ENCODE measurements at places on chromosomes 13 and 19.

DNA sequence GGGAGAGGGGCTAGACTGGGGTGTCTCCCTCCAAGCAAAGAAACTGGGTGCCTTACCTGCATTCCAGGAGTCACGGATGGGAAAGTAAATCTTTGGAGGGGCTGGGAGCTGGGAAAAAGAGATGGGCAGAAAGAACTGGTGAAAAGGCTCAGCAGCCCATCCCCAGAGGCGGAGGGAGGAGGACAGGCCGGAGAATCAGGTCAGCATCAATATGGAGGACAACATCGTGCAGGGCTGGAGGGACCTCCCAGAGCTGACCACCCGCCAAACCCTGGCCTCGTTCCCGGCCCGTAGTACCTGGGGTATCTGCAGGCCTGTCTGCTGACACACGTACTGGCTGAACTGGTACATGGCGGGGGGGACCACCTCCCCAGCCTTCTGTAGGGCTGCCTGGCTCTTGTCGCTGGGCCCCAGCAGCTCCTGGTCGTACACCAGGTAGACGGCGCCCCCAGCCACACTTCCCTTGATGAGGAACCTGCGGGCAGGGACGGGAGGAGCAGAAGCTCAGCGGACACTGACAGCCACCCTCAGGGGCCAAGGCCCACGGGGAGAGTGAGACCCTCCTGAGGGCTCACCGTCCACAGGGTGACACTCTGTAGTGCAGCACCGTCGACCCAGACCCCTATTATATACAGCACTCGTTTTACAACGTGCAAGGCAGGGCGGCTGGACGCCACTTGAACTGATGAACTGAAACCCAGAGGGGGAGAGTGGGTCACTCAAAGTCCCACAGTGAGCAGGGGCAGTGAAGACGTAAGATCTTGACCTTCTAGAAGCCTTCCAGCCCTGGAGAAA, 830 bp downstream of the MICOS13 start:
- DNase-seq: no peak

- no peak for DNase-seq
Observed at GRCh38 chr13:30022256-30022655, 171.8 kb upstream of the UBL3 start.

- DNase-seq: no peak
Observed at GRCh38 chr19:19542507-19542906, 4.4 kb downstream of the CILP2 start.

DNA sequence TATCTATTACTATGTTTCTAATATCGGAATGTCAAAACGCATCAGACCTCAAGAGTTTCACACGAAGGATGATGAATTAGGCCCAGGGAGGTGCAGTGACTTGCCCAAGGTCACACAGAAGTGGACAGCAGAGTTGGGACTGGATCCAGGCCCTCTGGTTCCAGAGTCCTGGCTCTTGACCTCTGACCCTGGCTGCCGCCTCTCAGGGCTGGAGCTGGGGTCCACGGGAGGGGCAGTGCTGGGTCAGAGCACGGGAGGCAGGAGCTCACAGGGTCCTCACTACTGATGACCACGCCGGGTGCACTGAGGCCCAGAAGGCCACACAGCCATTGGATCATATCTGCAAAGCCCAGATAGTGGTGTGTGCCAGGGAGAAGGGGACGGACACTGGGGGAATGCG, 9.2 kb upstream of the ASPDH start:
- DNase-seq: no peak
